ENCODE measurements at places on chromosomes 16 and 17.

DNA sequence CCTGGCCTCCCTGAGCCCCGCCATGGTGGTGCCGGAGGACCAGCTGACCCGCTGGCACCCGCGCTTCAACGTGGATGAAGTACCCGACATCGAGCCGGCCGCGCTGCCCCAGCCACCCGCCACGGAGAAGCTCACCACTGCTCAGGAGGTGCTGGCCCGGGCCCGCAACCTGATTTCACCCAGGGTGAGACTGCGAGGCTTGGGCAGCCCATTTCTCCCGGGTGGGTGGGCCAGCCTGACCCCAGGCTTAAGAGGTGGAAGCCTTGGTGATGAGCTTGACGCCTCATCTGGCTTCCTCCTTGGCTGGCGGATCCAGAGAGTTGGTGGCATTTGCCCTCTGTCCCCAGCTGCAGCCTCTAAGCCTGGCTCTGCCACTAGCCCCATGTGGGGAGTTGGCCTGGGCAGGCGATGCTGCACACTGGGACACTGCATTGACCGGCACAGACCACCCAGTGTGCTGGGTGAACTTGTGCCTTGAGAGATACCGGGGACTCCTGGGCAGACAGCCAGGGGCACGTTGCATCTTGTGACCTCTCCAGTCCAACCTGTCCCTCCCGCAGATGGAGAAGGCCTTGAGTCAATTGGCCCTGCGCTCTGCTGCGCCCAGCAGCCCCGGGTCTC lies 3.0 kb downstream of the CDT1 start:
- no peak for DNase-seq

DNA sequence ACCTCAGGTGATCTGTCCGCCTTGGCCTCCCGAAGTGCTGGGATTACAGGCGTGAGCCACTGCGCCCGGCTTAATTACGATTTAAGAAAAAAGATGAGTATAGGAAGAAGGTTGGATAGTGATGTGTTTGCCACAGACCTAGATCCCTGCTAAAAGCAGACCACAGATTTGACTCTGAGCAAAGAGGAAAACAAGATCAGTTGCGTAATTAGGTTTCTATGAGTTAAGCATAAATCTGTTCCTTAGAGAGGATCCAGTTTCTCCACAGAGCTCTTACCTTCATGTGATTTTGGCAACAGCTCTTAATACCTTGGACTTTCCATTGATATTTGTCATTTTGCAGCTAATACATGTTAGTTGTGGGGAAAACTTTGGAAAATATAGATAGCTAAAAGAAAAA lies 31.1 kb downstream of the CDH1 start:
- no peak for DNase-seq

GRCh38 chr17:42853004-42853403 lies 2.0 kb downstream of the AOC3 start:
- no peak for DNase-seq

GRCh38 chr16:81875461-81875860 lies 96.4 kb downstream of the PLCG2 start:
- DNase-seq, result no peak

GRCh38 chr17:29911641-29912177 lies 18.3 kb downstream of the SSH2 start:
- DNase-seq, result no peak

DNA sequence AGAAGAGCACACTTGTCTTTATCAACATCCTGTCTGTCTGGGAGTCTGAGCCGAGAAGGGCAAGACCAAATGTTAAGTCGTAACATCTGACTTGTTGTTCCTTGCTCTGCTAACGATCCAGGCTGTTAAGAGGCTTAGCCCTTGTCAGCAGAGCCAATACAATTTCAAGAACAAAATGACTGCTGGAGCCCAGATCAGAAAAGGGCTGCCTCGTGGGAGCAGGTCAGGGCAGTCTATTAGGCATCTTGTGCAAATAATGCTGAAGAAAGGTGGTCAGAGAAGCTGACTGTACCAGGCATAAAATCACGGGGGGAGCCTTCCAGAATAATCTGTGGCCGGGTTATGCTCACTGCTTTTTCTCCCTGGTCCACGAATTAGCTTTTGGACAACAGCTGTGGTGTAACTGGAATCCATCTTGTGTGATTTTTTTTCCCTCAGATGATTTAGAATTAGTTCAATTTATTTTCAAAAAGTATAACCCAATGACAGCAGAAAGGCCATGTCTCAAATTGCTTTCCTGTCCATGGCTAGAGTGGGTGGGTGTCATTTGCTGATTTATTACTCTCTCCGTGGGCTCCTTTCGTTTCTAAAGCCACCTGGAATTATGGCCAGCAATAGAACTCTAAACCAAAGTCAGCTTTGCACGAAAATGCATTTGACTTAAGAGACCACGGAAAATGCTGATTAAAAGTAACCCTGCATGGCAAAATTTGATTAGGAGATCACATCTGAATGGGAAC lies 221.1 kb upstream of the HSBP1 start:
- DNase-seq, result no peak

DNA sequence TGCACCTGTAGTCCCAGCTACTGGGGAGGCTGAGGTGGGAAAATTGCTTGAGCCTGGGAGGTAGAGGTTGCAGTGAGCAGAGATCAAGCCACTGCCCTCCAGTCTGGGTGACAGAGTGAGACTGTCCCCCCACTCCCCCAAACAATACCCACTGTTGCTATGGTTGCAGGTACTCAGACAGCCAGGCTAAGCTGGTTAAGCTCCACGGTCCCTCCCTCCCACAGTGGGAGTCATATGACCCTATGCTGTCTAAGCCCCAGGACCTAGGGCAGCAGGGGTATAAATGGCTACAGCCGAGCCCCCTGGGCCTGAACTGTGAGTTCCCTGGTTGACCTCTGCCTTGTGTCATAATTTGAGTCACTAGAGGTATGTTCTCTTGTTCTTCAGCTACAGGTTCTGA lies 15.9 kb upstream of the RPRML start:
- DNase-seq, result no peak

GRCh38 chr16:73547552-73548403 lies 499.9 kb upstream of the ZFHX3 start:
- no peak for DNase-seq

DNA sequence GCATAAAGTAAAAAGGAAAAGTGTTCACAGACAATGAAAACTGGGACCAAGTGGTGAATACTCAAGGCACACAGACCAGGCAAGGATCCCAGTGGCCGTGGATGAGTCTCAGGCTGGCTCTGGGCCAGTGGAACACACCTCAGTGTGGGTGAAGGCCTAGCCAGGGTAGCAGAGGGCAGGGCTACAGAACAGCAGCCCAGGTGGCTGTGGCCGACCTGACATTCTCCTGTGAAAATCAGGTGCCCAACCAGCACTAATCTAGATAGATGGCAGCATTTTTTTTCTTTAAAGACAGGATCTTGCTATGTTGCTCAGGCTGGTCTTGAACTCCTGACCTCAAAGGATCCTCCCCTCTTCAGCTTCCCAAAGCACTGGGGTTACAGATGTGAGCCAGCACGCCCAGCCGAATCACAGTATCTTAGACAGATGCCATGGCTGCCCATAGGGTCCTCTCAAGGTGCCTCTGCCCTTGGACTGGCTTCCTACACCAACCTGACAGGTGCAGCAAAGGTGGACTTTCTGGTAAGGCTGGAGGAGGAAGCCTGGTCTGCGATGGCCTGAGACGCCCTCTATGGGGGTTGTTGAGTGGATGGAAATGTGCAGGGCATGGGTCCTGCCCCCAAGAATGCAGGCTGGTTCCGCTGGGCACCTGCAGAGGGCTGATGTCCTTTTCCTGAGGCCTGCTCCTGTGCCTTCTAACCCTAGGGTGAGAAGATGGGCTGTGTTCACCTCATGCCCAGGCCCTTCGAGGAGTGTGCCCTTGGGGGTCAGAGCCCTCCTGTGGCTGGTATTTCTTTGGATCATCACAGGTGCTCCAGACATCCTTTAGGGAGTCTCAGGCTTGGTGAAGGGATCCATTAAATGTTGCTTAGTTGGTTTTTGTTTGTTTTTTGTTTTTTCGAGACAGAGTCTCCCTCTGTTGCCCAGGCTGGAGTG lies 3.8 kb upstream of the P4HB start:
- no peak for DNase-seq

- DNase-seq, result no peak
These were observed 2.4 kb downstream of the GOSR2 start for GRCh38 chr17:46925185-46925868.

DNA sequence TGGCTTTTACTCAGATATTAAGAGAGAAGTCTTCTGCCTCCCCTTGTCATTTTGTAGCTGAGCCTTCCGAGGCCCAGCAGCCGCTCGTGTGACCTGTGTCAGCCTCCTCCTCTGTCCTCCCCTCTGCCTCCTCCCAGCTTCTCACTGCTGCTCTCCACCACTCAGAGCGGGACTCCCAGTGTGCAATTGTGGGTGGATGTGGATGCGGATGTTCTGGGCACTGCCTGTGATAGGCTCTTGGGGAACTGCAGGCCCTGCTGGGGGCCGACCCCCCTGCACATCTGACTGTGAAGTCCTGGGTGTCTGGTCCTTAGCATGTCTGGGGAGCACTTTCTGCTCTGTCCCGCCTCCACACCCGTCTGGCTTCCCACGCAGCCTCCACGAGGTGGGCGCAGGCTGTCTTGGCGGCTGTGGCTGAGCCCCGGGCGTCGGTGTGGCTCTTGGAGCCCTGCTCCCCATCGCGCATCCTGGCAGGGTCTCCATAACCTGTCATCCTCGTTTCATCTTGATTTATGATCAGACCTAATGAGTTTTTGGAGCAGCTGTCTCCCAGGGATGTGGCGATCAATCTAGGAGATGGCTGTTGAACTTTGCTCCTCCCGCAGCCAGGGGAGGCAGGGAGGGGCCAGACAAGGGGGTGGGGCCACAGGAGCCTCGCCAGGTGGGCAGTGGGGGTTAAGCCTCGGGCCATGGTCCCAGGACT lies 28.1 kb downstream of the GRIN2C start:
- no peak for DNase-seq

- no peak for DNase-seq
These were observed 303.8 kb downstream of the SOX9 start for GRCh38 chr17:72424505-72425117.

- no peak for DNase-seq
These were observed 176.4 kb upstream of the GSE1 start for GRCh38 chr16:85436636-85437165.

DNA sequence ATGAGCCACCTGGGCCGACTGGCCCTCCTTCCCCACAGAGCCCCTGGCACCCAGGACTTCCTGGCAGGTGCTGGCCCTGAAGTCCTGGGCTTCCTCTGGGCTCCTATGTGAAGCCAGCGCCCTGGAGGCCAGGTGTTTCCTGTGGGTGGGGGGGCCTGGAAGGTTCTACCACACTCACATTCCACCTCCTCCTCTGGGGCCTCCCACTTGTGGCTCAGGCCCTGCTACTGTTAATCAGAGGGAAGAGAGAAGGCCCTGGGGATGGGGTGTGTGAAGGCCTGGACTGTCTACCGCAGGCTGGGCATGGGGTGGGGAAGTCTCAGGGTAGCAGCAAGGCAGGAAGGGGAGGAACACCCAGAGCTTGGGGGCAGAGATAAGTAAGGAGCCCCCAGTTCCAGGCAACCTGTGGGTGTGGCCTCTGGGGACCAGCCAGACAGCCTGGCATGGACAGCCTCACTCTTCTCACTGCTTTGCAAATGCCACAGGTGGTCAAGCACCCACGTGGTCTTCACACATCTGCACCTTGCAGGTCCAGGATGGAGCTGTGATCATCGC lies 111.9 kb upstream of the TNRC6C start:
- no peak for DNase-seq

- no peak for DNase-seq
These were observed 13.4 kb downstream of the MFSD6L start for GRCh38 chr17:8785547-8786413.

DNA sequence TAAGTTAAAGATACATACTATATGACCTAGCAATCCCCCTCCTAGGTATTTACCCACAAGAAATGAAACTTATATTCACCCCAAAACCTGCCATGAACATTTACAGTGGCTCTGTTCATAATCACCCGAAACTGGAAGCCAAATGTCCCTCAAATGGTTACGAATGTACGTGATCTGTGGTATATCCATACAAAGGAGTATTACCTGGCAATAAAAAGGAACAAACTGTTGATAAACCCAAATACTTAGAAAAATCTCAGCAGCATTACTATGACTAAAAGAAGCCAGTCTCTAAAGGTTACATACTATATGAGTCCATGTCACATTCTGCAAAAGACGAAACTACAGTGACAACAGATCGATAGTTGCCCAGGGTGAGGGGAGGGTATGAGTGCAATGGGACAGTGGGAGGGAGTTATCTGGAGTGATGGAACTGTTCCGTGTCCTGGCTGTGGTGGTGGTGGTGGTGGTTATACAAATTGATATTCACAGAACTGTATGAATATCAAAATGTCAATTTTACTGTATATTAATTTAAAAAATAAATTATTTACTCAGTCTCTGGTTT lies 9.4 kb downstream of the ZNF652 start:
- no peak for DNase-seq

DNA sequence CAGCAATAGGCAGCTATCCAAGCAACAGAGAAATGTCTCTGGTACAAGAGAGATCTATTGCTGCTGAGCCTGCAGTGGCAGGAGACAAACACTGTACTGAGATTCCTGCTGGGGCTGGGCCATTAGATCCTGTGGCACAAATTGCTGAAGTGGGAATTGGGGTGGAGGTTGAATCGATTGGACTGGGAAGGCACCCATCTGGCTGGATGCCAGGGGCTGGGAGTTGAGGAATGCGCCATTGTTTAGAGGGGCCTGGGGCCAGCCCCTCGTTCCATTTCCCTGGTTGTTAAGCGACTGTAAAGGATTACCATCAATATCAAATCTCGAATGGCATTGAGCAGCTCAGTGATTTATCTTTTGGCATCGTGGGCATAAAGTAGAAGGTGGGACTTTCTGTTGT lies 54.1 kb upstream of the ARL4D start:
- DNase-seq, result no peak

DNA sequence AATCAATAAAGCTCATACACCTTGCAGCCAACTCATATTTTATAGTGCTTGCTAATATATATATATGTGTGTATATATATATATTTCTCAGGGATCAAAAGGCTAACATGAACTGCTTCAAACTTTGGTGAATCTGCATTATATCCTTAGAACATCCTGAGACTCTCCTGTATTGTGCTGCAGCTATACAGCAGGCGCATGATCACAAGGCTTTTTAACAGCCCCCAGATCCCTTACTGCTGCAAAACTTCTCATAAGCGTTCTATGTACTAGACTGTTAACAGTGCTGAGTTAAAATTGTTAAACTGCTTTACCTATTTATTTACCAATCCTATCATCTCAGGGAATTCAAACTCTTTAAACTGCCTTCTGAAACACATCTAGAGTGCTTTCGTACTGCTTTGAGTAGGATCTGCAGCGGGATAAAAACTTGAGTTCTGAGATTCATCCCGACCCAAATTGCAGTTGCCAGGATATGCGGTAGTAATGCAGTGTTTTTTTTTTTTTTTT lies 1.3 kb downstream of the GPATCH8 start:
- no peak for DNase-seq

- no peak for DNase-seq
These were observed 4.2 kb downstream of the MYO15B start for GRCh38 chr17:75591722-75592302.

DNA sequence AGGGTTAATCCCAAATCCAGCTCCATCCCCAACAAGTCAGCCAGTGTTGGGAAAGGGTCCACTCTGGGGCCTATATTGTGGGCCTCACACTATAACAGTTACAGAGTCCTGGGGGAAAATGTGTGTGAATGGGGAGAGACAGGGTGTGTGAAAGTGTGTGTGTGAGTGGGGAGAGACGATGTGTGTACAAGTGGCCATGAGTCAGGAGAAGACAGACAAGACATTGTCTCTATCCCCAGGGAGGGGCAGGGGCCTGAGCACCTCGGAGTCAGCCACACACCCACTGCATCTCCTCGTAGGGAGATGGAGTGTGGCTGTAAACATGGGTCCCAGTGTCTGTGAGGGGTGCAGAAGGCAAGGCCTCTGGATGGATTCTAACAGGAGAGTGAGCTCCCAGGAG lies 2.9 kb downstream of the CRHR1 start:
- DNase-seq, result no peak

Measured in NCI-H1417 treated with DMSO at 0.1 percent for 48 hours (cell line).